NCI-H526 (cell line): ENCODE measurements at places on chromosomes 7 and 10.
A peak's percentile ranks its signal among the peaks of the same experiment; 100 is the strongest.

- no peak for DNase-seq
Observed at GRCh38 chr10:97080051-97080776, 105.5 kb downstream of the SLIT1 start.

DNA sequence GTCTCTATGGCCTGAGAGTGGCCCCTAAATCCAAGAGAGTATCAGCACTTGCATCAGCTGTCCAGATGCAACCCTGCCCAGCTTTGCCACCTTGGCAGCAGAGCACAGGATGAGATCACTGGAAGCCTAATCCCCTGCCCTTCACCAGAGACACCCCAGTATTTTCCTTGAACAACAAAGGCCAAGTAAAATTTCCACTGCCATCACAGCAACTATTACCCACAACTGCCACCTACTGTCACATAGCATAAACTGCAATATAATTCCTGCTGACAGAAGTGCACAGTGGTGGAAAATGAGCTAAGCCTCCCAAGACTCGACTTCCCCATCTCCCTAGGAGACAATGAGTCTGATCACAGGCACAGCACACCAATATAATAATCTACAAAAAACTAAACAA, 462.8 kb upstream of the ZWINT start:
- peak; percentile 7 for DNase-seq

DNA sequence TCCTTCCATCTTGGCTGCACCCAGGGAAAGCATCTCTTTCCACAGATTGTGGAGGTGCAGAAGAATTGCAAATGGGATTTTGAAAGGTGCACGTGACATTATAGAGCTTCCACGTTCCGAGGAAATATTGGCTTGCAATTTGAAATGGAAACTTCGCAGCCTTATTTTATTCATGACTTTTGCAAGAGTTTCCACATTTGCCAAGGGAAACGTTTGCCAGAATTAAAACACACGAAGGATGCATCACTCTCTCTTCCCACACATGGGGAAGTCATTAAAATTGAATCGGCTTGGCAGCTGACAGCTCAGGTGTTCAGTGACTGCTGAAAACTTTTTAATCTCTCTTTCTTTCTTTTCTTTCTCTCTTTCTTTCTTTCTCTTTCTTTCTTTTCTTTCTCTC, 475.4 kb upstream of the IGFBP3 start:
- no peak for DNase-seq

DNA sequence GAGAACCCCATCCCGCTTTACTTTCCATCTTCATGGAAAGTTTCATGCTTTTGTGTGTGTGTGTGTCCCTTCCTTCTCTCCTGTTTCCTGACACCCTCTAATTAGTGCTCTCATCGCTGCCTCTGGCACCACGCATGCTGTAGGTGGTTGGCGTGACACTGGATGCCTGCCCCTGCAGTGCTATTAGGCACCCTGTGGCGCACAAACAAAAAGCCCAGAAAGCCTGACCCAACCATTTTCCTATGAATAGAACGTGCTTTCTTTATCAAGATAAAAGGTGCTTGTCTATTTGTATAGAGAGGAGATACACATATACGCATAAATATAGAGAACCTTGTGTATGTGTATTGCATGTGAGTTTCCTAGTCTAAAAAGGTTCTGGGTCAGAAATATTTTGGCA, 120.8 kb upstream of the CDCA7L start:
- DNase-seq, result no peak

- no peak for DNase-seq
Observed at GRCh38 chr10:25959540-25960232, 25.7 kb downstream of the MYO3A start.

DNA sequence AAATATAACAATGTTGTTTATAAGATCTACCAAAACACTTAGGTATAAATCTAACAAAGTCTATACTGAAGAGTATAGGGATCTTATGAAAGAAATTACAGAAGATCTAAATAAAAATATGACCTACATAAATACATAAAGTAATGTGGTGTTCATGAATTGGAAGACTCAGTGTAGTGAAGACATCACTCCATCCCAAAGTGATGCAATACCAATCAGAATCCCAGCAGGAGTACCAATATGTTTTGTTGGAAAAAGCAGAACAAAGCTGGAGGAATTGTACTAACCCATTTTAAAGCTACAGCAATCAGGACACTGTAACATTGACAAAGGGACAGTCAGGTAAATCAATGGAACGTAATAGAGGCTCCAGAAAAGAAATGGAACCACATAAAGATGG, 76.4 kb downstream of the CCSER2 start:
- no peak for DNase-seq

GRCh38 chr10:113037218-113037617, 87.2 kb downstream of the TCF7L2 start:
- no peak for DNase-seq

GRCh38 chr10:109593682-109594081, 329.6 kb downstream of the XPNPEP1 start:
- no peak for DNase-seq

DNA sequence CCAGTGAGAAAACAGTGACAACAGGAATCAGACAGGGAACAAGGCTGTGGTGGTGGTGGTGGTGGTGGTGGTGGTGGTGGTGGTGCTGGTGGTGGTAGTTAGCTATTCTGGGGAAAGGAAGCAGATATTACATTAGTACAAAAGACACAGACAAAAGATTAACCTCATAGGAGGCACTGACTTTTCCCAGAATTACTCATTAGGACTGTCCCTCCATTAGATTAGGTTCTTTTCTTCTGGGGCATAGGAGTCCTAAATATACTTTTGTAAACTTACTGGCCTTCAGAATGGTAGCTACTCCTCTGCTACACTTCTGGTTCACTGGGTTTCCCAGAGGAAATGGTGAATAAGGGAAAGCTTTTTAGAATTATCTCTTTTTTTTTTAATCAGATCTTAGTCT, 156.6 kb upstream of the SEMA3D start:
- no peak for DNase-seq

GRCh38 chr7:108322925-108323832, 133.1 kb downstream of the NRCAM start:
- no peak for DNase-seq

GRCh38 chr7:86012971-86013370, 630.7 kb upstream of the GRM3 start:
- no peak for DNase-seq

- no peak for DNase-seq
Observed at GRCh38 chr10:127877116-127877515, 15.6 kb downstream of the CLRN3 start.

DNA sequence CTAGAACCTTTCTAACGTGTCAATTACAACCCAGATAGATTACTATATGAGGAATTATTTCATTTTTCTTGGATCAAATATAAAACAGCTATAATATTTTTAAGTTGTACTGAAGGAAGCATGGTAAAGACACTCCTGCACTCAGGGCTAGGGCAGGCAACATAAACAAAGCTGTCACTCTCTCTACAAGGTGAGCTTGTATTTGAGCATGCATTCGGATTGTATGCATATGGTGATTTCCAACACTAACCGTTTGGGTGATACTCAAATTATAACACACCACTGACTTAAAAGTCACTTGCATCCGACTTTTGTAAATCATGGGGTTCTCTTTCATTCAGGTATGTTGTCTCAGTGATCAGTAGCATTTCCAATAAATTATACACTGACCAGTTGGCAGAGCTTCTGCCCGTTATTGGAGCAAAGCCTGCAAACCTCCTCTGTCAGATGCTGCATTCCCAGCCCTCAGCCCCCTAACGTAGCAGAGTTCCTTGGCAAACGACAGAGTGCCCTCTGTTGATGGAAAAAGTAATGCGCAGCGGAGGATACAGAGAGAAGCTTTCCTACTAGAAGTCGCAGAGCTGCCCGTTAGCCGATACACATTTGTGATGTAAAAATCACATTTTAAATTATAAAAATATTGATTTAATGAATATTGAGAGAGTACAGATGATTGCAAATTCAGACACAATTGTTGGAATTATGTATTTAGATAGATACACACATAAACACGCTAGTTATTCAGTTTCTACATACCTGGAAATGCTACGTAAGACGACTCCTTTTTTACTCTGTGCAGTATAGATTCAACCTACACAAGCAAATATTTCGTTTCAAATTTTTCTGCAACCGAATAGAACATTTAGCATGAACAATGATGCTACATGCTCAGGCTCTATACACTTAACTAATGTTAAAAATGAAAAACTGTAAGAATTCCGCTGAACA, 173.9 kb upstream of the SP4 start:
- DNase-seq, result peak; percentile 64

DNA sequence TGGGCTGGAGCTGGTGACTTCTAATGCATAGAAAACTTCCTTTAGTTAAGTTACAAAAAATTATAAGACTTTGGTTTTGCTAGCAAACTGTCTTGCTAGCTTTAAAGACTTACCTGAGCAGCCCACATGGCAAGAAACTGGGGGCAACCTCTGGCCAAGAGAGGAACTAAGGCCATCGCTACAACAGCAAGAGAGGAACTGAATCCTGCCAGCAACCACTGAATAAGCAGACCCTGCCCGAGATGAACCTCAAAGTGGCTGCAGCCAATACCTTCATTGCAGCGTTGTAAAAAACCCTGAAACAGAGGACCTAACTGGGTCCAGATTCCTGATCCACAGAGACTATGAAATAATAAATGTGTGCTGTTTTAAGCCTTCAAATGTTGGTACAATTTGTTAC, 54.6 kb upstream of the STARD3NL start:
- DNase-seq, result no peak

GRCh38 chr7:106807474-106807873, 57.6 kb upstream of the PIK3CG start:
- DNase-seq, result no peak

DNA sequence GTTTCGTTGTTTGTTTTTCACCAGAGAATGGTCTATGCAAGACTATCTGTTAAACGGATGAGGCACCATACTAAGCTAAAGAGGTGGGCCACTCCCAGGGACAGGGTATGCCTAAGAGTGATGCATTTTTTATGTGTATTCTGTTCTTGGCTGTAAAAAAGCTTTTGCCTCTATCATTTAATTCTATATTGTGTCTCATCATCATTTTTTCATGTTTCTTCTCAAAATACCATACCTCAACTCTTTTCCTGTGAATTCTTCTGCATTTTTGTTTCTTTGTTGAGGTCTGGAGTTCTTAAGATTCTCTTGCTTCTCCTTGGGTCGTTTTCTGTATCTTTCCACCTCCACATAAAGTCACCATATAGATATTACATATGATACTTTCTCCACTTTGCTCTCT, 357.4 kb downstream of the GPR158 start:
- DNase-seq, result no peak

DNA sequence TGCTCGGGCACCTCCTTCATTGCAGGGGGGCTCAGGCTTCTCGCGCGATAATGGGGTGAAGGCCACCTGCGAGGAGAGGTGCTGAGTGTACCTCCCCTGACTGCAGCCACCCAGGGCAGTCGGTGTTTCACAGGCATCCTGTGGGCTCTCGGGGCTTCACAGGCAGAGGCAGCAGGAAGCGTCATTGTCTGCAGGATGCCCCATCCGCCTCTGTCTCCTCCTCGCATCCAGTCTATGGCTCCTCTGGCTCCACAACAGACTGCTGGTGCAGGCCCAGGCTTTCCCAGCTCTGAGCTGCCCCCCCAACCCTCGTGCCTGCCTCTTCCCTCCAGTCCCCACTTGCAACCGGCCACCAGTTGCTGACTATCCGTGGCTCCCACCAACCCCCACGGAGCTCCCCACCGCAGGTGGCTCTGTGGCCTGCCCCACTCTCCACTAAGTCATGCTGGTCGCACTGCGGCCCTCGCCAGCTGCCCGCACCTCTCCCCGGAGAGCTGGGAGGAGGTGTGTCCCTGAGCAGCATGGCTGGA, 36.5 kb downstream of the CAMK2B start:
- DNase-seq, result no peak

- DNase-seq, result peak; percentile 38
Observed at GRCh38 chr7:5139998-5140397, 50.0 kb upstream of the WIPI2 start.

- no peak for DNase-seq
Observed at GRCh38 chr10:133225707-133226191, 4.3 kb upstream of the UTF1 start.

GRCh38 chr10:7320072-7320471, 90.8 kb downstream of the SFMBT2 start:
- DNase-seq, result no peak

GRCh38 chr10:28823501-28824075, 146.3 kb downstream of the BAMBI start:
- DNase-seq, result no peak

GRCh38 chr7:70660154-70660818, 471.7 kb upstream of the GALNT17 start:
- DNase-seq, result no peak

- DNase-seq, result no peak
Observed at GRCh38 chr7:2657208-2657607, 25.4 kb downstream of the TTYH3 start.
